ENCODE measurements at places on chromosomes 3 and 15. TPM values are rescaled to one million over a fixed set of nuclear protein-coding genes. Genes with fewer than 3 reads are reported as not detected.

DNA sequence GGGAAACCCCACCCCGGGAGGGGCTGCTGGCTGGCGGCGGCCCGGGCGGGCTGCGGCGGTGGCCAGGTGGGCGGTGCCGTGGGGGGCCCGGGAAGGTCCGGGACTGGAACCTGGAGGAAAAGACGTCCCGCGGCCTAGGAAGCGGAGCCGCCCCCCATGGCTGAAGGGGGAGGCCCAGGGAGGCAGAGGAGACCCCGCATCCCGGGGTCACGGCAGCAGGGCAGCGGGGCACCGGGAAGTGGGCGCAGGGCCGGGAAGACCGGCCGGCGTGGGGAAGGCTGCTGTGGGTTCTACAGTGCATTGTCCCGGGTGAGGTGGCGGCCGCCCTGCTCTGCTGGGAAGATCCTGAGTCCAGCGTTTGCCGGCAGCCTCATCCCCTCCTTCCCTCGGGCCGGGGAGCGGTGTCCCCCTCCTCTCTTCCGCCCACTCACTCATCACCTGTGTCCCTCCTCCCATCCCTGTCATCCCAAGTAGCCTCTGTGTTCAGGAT is 525 bp upstream of the FSTL1 start:
- DNase-seq = peak; percentile 74

- DNase-seq = no peak
Measured at GRCh38 chr15:91624353-91624968, 229.0 kb upstream of the SLCO3A1 start.

SLC2A2 gene
- polyA plus RNA-seq = not detected

CYP8B1 gene
- polyA plus RNA-seq = 0.05 TPM

GNAT1 gene
- polyA plus RNA-seq = 0.37 TPM
